ENCODE measurements at places on chromosomes 16 and 17. TPM values are rescaled to one million over a fixed set of nuclear protein-coding genes. Genes with fewer than 3 reads are reported as not detected.
A peak's percentile ranks its signal among the peaks of the same experiment; 100 is the strongest.

The PRAC1 gene
- total RNA-seq: not detected

DNA sequence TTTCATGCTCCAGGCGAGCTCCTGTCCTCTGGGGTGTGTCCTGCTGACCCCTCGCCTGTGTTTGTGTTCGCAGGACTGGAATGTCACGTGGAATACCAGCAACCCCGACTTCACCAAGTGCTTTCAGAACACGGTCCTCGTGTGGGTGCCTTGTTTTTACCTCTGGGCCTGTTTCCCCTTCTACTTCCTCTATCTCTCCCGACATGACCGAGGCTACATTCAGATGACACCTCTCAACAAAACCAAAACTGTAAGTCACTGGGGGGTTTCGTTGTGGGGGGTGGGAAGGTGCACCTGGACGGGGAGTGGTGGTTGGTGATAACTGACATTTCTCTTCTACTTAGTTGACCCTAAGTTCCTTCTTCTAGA, 58.3 kb downstream of the ABCC1 start:
- no peak for DNase-seq

GRCh38 chr16:17070882-17071592, 399.7 kb downstream of the XYLT1 start:
- DNase-seq: peak; percentile 3

- no peak for DNase-seq
Observed at GRCh38 chr16:22770866-22771265, 43.1 kb upstream of the HS3ST2 start.

DNA sequence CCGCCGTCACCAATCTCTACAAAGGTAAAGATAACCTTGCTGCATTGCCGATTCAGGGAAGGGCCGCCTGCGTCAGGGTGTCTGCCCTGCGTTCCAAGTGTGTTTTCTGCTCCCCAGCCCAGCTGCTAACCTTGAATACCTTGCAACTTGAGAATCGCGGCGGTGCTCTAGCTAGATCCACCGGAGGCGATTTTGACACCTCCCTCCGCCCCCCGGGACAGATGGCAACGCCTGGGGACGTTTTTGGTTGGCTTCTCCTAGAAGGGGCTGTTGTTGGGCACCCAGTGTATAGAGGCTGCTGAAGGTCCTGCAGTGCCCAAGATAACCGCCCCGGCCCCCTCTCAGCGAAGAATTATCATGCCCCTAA, 1.5 kb downstream of the HAPSTR1 start:
- DNase-seq: peak; percentile 8

The CCL3 gene
- not detected for total RNA-seq

The PPP1R1B gene
- not detected for total RNA-seq

GRCh38 chr16:83441517-83441916, 366.3 kb upstream of the HSBP1 start:
- DNase-seq: no peak

DNA sequence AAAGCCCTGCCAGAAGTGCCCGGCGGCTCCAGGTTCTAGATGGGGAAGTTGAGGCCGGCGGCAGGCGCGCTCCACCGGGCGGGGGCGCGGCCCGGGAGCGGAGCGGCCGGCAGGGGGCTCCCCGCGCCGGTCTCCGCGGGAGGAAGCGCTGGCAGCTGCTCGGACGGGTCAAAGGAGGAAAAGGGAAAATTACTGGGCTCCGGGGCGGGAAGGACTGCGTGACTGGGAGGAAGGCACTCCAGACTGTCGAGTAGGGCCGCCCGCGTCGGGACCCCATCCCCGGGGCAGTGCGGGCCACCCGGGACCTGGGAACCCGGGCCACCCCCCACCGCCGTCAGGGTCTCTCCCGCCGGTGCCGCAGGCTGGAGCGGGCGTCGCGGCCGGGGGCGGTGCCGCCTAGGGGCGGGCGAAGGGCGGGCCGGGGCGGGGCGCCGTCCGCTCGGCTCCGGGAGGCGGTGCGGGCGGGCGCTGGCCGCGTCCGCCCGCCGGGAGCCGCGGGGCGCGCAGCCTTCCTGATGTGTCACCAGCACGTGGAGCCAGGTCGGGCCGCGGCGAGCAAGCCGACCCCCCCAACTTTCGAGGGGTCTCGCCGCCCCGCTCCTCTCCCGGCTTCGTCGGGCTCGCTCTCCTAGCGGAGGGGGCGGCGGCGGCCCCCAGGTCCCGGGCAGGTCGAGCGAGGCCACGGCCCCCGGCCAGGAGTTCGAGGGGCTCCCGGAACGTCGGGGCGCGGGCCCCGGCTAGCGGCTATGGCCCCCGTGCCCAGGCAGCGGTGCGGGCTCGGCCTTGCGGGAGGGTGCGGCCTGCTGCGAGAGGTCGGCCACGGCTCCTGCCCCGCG, 167.5 kb downstream of the RAB11FIP4 start:
- peak; percentile 78 for DNase-seq

GRCh38 chr16:50440991-50441390, 72.2 kb upstream of the BRD7 start:
- DNase-seq: no peak

The PPY gene
- 1.3 TPM for total RNA-seq

The KRT40 gene
- not detected for total RNA-seq

The GCGR gene
- not detected for total RNA-seq

DNA sequence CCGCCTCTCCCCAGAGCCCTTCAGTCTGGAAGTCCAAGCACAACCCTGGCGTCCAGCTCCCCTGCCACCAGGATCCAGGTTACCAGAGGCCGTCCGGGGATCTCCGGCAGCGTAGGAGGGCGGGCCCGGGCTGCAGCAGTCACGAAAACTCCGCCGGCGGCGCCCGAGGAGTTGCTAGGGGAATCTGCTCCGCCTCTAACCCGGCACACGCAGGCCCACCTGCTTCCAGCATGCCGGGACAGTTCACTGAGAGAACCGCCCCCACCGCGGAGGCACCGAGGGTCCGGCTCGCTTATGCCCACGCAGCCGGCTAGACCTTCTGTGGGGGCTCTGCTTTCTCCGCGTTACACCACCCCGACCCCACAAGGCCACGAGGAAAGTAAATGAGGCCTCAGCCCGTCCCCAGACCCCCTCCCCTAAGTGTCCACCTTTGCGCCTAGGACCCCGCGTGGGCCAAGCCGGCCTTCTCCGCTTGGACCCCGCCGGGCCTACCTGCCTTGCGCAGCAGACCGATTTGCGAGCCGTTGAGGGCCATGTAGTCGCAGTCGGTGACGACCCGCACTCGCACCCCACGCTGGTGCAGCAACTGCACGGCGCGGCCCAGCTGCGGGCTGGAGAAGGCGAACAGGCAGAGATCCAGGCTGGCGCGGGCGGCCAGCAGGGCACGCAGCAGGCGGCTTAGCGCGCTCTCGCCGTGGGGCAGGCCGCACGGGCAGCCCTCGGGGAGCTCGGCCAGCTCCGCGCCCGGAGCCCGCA, 587 bp downstream of the PLD6 start:
- no peak for DNase-seq

DNA sequence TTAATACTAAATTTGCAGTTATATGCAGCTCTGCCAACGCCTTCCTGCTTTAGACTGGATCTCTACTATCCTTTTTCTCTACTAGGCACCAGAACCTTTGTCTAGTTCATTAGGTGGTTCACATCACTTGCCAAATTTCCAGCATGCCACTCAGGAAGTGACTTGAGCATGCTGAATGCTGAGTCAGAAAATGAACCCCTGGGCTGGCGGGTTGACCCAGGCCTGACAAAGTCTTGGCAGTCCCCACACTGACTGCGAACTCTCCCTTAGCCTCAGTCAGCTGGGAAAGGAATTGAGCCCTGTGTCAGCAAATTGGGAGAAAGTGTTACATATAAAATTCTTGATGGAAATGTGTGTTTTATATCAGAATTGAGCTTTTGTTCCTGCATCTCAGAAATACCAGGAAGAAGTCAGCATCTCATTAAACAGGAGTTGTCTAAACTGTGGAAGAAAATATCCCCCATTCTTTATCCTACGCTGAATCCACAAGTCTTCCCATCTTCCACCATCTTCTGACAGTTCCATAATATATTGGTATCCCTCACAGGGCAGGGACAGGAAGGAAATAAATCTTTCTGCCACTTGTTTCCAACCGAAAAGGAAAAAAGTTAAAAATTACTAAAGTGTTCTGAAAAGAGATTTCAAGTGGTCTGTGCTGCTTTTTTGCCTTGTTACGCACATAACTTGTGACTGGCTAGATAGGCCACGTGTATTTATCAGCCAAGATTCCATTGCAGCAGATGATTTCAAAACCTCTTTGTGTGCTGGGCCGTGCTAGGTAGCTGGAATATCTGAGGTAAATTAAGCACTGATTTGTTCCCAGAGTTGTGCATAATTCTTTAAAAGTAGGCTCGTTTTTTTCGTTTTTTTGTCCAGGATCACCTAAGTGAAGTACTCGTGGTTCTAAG, 16.7 kb upstream of the SLC12A3 start:
- DNase-seq: no peak

The E4F1 gene
- 17.5 TPM for total RNA-seq

GRCh38 chr16:57446531-57447185, 527 bp downstream of the CIAPIN1 start:
- peak; percentile 37 for DNase-seq

DNA sequence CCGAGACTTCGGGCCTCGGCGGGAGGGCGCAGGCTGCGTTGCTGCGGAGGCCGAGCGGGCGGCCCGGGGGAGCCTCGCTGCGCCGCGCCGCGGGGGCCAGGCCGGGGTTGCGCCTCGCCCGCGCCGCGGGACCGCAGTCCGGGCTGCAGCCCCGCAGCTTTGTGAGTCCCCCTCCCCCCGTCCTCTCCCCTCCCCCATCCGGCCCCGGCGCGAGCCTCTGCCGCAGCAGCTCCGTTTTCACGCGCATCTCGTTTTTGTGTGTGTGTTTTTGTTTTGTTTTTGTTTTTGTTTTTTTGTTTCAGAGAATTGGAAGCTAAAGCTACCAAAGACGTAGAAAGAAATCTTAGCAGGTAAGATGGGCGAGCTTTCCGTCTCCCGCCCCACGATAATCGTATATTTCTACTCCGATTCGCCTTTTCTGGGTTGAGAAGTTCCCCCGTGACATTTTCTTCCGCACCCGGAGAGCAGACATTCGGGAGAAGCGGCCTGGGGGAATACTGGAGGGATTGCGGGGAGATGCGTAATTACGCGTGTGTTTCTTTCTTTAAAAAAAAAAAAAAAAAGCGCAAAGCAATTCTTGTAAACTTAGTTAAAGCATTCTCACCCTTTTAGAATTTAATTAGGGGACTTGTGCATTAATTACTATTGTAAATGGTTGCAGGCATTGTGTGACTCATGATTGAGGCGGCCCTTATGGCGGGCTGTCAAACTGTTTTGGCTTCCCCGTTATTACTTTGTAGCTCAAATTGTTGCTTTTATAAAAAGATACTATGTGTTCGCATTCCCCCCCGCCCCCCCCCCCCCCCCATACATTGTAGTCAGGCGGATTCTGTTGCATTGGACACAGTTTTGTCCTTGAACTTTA, 732 bp downstream of the TNRC6A start:
- DNase-seq: peak; percentile 24
